Activated T-helper 1 cell treated with Interleukin-2 at 50 U/mL for 16 hours (primary cell): ENCODE measurements at places on chromosomes 16 and 17.

DNA sequence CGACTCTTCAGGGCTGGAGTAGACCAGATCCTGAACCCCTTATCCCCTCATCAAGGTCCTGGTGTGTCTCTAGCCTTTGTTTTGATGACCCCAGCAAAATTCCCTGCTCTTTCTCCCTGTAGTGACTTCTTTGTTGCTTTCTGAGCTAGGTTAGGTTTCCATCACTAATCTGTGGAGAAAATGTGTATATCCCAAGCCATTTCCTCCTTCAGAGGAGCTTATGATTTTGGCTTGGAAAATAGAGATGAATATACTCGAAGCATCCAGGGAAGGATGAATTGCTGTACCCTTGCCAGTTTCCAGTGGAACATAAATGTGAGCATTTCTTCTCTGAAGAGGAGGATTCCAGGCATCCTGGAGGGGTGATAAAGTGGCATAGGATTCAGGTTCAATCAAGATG lies 55.8 kb downstream of the KSR1 start:
- DNase-seq, result no peak

DNA sequence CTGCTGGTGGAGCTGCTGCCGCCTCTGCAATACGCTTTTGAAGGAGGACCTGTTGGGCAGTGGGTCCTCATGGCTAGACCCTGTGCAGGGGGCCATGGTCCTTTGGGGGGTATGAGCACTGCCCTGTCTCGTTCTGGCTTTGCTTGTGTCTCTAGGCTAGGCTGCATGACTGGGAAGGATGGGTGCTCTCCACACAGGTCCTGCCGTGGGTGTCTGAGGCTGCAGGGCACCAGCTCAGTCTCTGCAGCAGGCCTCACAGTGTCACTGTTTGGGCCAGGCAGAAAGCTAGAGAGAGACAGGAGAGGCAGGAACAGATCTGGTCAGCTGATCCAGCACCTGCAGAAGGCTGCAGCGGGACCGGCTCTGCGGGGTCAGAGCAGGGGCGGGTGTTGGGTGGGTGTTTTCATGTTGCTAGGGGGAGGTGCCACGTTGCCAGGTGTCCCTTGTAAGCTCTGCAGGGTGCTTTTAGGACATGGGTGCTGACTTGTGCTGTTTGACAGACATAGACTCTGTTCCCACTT lies 111.4 kb downstream of the SNX29 start:
- no peak for DNase-seq

DNA sequence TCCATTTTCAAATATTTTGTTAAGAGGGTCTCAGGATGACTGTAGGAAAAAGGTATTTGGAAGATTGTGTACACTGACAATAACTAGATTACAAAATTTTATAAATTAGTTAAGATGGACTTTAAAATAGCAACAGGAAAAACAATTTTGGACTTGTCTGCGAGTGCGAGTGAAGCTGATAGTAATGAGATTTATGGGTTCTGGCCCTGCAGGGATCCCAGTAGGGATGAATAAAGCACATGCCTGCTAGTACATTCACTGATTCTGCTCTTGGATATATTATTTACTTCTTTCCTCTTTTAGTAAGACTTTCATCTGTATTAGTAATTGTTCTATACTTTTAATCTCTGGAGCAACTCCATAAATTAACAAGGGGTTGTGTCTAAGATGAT lies 28.2 kb downstream of the PRKCA start:
- no peak for DNase-seq

DNA sequence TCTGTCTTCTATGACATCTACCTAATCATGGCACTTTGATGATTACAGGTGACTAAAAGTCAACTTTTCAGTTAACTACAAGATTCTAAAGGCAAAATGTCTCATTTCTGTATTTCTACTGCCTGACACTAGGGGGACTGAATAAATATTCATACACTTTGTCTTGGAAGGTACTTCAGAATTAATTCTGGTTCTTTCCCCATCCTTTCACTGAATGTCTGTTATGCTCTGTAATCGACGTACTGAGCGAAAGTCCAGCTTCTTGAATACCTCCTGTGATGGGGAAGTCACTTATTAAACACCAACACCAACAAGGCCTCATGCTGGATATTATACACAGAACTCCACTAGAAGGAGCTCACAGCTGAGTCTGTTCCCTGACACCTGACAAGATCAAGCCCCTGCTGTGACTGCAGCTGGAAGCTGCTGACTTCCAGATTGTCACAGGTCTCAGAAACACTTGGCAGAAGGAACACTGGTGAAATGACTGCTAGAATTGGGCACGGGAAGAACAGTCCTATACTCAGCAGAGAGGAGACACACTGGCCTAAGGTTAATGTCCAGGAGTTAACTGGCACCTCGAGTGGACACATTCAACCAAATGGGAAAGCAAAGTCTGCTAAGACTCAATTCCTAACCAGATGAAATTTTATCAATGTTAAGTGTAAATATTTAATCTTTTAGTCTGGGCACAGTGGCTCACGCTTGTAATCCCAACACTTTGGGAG lies 31.9 kb downstream of the CMC2 start:
- no peak for DNase-seq

DNA sequence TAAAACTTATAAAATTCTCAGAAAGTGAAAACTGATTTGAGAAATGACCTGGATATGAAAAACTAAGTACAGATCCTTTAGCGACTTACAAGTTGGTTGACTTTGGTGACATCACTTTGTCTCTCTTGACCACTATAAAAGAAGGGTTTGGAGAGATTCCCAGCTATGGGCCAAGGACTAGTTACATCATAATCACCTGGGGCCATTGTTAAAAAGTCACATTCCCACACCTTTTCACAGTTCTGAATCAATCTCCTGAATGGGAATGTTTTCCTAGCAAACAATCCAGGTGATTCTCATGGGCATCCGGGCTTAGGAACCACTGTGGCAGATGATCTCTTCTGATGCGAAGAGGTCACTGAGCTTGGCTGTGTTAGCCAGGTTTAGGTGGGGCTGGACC lies 620 bp upstream of the VWA3A start:
- no peak for DNase-seq

DNA sequence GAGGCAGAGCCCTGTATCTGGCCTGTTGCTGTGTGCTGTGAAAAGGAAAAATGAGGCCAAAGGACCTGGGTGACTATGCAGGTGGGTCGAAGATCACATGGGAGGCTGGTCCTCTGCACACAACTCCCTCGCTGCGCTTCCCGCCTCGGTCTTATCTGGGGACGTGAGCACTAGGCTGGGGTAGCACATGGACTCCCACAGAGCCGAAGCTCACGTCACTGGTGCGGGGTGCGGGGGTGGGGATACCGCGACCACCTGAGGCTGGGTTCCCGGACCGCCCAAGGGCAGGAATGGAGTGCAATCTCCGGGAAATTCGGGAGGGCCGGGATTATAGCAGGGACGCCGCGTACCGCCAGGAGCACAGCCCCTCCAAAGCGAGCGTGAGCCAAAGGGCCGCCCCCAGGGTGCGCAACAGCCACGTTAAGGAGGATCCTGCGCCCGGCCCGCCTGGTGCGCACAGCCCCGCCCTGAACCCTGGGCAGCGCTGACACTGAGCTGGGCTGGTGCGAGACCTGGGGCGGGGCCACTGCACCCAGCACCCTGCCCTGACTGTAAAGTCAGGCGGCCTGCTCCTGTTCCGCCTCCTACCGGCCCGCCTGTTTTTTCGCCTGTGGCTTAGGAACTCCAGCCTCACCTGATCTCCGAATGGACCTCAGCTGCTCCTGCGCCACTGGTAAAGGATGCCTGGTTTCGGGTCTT lies 4.8 kb downstream of the MT1A start:
- DNase-seq, result peak; percentile 62

- DNase-seq, result no peak
Observed at GRCh38 chr16:48659940-48660339, 50.0 kb upstream of the N4BP1 start.

GRCh38 chr17:38456031-38456815 lies 28.0 kb downstream of the ARHGAP23 start:
- DNase-seq, result no peak
